Cortex of kidney (tissue), 1 donor: ENCODE measurements at places on chromosomes 4 and X.

- DNase-seq, result no peak
Measured at GRCh38 chrX:30649859-30650258, 3.4 kb upstream of the GK start.

DNA sequence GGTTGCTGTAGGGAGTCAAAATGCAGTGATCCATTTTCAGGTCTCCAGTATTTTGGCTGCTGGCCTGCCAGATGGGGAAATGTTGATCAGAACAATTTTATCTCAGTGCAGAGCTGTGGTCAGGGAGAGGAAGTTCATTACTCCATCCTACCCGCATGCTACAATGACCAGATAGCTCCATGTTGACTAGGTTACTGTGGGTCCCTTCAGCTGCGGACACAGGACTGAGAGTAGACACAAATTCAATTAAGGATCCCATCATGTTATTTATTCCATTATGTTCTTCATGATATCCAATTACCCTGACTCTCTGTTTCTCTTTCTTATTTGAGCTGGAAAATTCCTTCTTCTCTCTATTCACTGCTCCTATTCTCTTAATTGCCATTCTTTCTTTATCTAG lies 16.3 kb downstream of the SYNPO2 start:
- no peak for DNase-seq

DNA sequence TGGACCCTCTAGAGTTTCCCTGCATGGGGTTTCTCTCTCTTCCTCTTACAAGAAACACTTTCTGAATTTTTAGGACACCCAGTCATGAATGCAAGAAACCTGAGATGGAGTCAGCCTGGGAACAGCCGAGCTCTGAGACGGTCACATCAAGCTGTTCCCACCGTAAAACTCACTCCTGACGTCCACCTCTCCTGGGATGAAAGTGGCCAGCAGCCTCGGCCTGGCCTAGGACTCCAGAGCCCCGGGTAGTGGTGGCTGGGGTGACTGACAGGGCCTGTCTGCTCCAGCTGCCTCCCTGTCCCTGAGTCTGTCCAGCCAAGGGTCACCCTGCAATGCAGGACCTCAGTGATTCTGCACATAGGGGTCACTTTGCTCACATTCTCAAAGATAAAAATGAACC lies 217.8 kb downstream of the SHOX start:
- DNase-seq, result no peak

- DNase-seq, result no peak
Measured at GRCh38 chrX:155886409-155886808, 5.3 kb downstream of the VAMP7 start.

DNA sequence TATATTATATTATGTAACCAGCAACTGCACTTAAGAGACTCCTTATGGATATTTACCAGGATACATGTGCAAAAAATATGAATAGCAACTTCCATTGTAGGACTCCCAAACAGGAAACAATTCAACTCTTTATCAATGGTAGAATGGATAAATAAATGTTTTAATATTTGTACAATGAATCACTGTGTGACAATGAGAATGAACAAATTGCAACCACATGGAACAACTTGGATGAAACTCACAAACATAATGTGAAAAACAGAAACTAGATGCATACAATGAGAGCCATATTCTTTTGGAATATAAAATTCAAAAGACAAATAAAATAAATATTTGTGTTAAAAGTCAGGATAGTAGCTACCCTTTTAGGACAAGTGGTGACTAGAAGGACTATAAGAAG lies 1015.7 kb downstream of the TECRL start:
- DNase-seq, result no peak

DNA sequence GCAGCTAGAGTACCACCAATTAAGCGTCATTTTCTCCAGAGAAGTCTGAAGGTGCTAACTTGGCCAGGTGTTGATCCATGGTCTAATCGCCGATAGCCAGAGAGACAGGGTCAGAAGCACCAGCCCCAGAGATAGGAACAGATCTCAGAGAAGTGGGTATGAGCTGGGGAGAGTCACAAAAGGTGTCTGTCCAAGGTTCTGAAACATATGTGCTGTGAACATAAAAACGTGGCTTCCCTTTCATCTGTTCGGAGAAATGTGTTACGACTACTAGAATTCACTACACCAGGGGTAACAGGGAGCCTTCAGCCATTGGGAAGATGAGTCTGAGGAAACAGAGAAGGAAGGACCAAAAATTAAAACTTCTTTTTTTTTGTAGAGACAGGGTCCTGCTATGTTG lies 91.3 kb downstream of the FBXL5 start:
- DNase-seq, result no peak

GRCh38 chr4:76639288-76639687 lies 204.3 kb downstream of the SHROOM3 start:
- no peak for DNase-seq
